Right cardiac atrium (tissue), 5 donors: ENCODE measurements at places on chromosomes 1 and 21. TPM values are rescaled to one million over a fixed set of nuclear protein-coding genes. Genes with fewer than 3 reads are reported as not detected.

EDN2 gene
- 0.37 TPM for total RNA-seq

TMOD4 gene
- not detected for total RNA-seq

MRAP gene
- not detected for total RNA-seq

OR2L5 gene
- not detected for total RNA-seq

C1orf105 gene
- 19.1 TPM for total RNA-seq

ASCL5 gene
- not detected for total RNA-seq

PRKCZ gene
- total RNA-seq: 15.1 TPM

LEMD1 gene
- total RNA-seq: not detected

USH2A gene
- total RNA-seq: 4.8 TPM

RPTN gene
- total RNA-seq: not detected

PRELP gene
- total RNA-seq: 60.6 TPM

TRIM17 gene
- 0.56 TPM for total RNA-seq

KRTAP13-2 gene
- not detected for total RNA-seq

NTMT2 gene
- 4.0 TPM for total RNA-seq

PRXL2B gene
- total RNA-seq: 8.0 TPM

TCP10L gene
- total RNA-seq: 1.4 TPM

GFI1 gene
- total RNA-seq: 0.59 TPM

AVPR1B gene
- total RNA-seq: not detected
